ENCODE measurements at places on chromosomes 2 and 18. TPM values are rescaled to one million over a fixed set of nuclear protein-coding genes. Genes with fewer than 3 reads are reported as not detected.
A peak's percentile ranks its signal among the peaks of the same experiment; 100 is the strongest.

DNA sequence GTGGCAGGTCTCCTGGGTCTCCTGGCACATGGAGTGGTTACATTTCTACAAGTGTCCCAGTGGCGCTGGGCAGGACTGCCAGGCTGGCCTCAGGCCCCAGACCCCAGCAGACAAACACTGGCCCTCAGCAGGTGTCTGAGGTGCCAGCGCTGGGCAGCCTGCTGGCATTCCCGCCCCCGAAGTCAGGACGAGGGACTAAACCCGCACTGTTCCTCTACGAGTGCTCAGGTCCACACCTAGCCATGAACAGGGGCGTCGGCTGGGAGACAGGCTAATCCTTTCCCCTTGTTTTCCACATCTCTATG is 12.8 kb downstream of the SNED1 start:
- DNase-seq, result no peak

NDUFS1 gene
- 145 TPM for total RNA-seq

- peak; percentile 43 for DNase-seq
Measured at GRCh38 chr2:173288561-173288960, 66.1 kb upstream of the CDCA7 start.

DNA sequence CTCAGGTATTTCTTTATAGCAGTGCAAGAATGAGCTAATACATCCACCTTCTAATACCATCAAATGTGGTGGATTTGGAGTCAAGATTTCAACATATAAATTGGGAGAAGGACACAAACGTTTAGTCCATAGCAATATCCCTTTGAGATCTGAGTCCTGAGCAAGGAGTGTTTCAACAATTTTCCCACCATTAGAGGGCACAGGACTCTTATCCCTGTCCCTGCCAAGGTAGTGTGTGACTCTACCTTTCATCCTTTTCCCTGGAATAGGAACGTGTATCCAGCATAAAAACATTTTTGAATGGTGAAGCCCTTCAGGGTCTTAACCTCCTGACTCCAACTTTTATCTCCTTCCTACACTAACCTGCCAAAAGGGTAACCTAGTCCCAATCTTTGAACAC is 181.3 kb upstream of the SRD5A2 start:
- DNase-seq, result no peak

GRCh38 chr2:126634273-126634861 is 21.6 kb upstream of the GYPC start:
- DNase-seq, result no peak

DCC gene
- 0.14 TPM for total RNA-seq

CCDC148 gene
- total RNA-seq, result 0.78 TPM

DNA sequence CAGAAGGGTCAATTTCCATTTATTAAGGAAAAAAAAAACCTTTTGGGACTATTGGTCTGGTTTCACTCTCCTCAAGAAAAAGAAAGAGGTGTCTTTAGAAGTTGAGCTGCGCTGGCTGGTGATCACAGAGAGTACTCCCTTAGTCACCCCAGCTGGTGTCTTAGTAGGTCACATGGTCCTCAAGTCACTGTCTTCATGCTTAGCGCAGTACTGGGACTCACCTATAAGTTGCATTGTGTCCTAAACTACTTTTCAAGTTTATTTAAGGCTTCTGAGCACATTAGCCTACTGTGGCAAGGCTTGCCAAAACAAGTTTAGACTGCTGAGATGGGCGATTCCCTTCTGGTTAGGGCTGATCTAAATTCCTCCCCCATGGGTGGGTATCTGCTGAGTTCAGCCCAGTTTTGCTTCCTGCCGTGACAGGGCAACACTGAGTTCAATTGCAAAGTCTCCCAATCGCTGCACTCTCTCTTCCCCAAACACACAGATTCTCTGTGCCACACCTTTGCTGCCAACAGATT is 824.9 kb upstream of the CRIM1 start:
- no peak for DNase-seq

CMPK2 gene
- 2.3 TPM for total RNA-seq

KIAA2012 gene
- total RNA-seq, result not detected

DNA sequence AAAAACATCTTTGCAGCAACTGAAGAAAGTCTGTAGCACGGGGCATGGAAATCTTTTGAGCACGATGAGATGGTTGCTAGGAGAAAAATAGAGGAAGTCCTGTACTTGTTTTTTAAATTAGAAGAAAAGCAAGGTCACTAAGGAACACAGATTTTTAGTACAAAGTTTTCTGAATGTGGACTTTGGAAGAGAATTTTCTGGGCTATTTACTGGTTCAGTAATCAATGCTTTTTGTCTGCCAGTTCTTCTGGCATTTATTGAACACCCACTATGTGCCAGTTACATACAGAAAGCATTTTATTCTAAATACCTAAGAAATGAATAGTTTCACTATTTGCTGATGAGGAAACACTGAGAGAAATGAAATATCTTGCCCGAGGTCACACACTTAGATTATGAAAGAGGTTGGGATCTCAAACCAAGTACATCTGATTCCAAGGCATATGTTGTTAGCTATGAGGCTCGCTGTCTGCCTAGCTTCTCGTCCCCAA is 15.6 kb upstream of the MAP3K20 start:
- peak; percentile 54 for DNase-seq

DNA sequence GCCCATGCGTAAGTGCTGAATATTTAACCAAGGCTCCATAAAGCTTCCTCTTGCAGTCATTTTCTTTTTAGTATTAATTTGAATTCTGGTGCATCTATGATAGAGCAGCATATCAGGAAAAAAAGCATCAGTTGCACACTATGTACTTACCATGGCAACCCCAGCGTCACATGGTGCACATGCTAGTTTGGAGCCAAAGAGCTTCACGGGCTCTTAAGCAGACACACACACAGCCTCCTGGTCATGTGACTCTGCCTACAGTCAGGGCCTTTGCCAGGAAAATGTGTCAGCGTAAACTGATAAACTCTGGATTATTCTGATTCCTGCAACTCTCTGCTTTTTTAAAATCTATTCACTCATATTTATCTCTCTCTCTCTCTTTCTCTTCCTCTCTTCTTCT is 30.2 kb downstream of the NYAP2 start:
- DNase-seq, result peak; percentile 22

NT5DC4 gene
- total RNA-seq, result not detected

DNA sequence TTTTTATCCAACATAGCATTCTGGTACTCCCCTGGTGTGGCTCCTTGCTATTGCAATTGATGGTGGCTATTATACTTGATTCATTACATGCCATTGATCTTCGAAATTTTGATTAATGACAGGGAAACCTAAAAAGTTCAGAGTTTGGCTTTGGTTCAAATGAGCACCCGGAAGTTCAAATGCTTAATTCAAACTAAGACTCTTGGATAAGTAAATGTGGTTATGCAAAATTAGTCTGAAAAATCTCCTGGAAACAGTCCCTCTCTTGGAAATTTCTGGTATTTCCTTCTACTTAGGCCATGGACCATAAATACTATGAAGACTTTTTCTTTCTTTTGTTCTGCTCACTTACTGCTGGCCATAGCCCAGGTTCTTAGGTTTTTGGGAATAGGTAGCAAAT is 65.3 kb upstream of the SMIM21 start:
- DNase-seq, result no peak

ADCY3 gene
- 9.9 TPM for total RNA-seq

DNA sequence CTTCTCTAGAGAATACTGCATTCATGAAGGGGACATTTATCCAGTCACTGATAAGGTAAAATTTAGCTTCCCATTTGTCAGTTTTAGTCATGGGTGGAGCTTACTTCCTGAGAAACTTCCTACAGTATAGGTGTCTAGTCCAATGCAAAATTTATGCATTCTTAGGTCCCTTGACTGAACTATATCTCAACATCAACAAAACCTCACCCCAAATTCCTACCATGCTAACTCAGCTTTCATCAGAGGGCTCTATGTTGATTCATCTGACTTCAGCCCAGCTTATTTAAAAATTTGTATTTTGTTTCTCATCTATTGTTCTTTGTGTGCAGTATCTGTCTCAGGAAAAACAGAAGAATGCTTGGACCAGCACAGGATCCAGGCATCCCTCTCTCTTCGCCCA is 296.4 kb upstream of the ACVR2A start:
- no peak for DNase-seq

GRCh38 chr2:152336119-152336853 is 1.3 kb downstream of the FMNL2 start:
- DNase-seq, result peak; percentile 49

GRCh38 chr2:109229094-109229675 is 100.2 kb downstream of the SH3RF3 start:
- DNase-seq, result no peak

- DNase-seq, result no peak
Measured at GRCh38 chr2:172647439-172647838, 88.2 kb upstream of the RAPGEF4 start.

- peak; percentile 90 for DNase-seq
Measured at GRCh38 chr2:216478151-216478550, 20.5 kb upstream of the RPL37A start.

SCN7A gene
- total RNA-seq, result 0.42 TPM

KLHL41 gene
- 56.3 TPM for total RNA-seq

GRCh38 chr2:121519732-121520640 is 10.7 kb upstream of the RNU4ATAC start:
- DNase-seq, result no peak

GALR1 gene
- not detected for total RNA-seq

- DNase-seq, result no peak
Measured at GRCh38 chr2:140436936-140437335, 1656.7 kb upstream of the NXPH2 start.

CD226 gene
- 0.21 TPM for total RNA-seq

DNA sequence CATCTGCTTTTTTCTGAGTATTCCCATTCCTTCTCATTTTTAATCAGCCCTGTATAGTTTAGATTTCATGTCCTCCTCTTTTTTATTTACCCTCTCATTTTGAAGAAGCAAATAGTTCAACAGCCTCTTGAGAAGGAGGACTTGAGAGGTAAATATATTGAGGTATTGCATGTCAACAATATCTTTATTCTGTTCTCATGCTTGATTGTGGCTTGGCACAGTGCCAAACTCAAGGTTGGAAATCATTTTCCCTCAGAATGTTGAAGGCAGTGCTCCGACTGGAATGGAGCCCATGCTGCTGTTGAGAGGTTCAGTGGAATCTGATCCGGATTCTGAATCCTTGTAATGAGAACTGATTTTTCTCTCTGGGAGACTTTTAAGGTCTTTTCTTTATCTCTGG is 31.0 kb upstream of the GALNT3 start:
- DNase-seq, result no peak

- DNase-seq, result no peak
Measured at GRCh38 chr18:74531043-74531442, 3.3 kb upstream of the CNDP1 start.

- DNase-seq, result no peak
Measured at GRCh38 chr2:195620501-195620900, 36.5 kb upstream of the SLC39A10 start.

GPAT2 gene
- 1.5 TPM for total RNA-seq

- no peak for DNase-seq
Measured at GRCh38 chr2:203590496-203590895, 55.4 kb upstream of the RAPH1 start.

TPGS2 gene
- total RNA-seq, result 185 TPM

DNA sequence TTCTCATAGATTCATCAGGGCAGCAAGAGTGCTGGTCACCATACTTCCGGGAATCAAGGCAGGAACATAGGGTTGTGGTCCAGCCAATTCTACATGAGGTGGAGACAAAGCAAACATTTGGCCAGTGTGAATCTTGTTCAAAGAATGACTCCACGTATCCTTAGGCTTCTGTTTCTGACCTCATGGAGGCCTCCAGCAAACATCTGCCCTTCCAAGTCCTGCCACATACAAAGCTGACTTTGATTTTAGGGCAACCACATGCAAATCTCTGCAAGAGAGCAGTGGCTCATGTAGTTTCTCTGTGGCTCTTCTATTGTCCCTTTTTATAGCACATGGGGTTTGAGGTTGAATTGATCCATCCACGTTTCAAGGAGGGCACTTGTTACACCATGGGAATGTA is 132.1 kb upstream of the MMADHC start:
- no peak for DNase-seq

All from cardiac muscle cell (in vitro differentiated cells and primary cell).